Stimulated activated CD4-positive, alpha-beta T cell treated with anti-CD3 and anti-CD28 coated beads, Interleukin-1b, Interleukin-23, amount 100 ng/mL, for 1 hour (primary cell): ENCODE measurements at places on chromosomes 7 and 10.

DNA sequence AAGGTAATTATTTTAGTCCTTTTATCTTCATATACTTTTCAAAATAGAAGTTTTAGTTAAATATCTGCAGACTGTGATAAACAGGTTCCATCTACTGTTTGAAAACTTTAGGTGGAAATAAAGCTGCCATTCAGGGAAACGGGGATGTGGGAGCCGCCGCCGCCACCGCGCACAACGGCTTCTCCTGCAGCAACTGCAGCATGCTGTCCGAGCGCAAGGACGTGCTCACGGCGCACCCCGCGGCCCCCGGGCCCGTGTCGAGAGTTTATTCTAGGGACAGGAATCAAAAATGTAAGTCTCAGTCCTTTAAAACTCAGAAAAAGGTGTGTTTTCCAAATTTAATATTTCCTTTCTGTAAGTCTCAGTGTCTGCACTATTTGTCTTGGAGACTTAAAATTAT, 11.0 kb downstream of the SUN1 start:
- DNase-seq, result no peak

DNA sequence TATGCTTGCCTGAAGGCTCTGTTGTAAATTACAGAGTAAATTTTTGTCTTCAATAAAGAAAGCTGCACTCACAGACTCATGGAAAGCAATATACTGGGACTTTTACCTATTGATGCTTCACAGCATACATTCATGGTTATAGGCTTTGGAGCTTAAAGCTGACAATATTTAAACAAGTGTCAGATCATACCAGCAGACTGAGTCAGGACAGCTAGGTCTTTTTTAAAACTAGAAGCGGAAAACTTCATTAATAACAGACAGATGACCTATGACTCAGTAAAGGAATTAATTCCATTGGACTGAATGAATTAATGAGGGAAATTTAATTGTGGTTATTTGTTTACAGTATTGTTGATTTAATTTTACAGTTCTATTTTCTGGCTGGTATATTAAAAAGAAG, 165.8 kb upstream of the DGKB start:
- DNase-seq, result no peak

DNA sequence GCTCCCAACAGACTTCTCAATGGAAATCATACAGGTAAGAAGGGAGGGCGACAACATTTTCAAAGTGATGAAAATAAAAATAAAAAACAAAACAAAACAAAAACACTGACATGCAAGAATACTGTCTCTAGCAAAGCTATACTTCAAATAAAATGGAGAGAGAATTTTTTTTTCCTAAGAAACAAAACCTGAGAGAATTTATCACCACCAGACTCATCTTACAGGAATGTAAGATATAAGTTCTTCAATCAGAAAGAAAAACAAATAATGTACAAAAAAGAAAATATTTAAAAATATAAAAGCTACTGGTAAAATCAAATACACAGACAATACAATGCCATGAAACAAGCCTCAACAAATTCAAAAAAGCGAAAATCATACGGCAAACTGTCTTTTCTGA, 113.2 kb downstream of the NRBF2 start:
- no peak for DNase-seq

- no peak for DNase-seq
Measured at GRCh38 chr10:100146875-100147650, 38.8 kb downstream of the ERLIN1 start.

DNA sequence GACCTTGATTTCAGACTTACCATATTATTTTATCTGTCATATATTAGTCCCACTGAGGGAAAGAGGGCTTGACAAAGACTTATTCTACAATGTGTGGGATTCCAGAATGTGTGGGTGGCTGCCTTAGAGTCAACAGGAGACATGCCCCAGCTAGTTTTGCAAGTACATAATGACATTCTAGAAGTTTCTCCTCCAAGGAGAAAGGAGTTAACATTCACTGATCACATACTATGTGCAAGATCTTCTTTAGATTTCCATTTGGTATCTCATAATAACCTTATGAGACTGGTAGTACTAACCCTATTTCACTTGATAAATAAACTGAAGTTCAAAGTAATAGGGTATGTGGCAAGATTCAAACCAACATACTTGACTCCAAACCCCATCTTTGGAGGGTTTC, 25.2 kb downstream of the IRF5 start:
- no peak for DNase-seq

DNA sequence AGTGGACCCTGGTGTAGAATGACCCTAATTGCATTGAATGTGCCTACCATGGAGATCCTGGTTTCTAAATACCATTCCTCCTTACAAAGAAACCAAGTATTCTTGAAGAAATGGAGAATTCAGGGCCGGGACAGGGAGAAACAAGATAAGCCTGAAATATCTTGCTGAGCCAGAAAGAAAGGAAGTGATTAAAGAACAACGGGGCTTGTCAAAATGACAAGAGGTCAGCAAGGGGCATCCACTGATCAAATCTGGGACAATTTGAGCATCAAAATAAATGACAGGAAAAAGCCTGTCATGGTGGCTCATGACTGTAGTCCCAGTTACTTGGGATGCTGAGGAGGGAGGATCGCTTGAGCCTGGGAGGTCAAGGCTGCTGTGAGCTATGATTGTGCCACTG, 8.1 kb downstream of the ABHD11 start:
- no peak for DNase-seq

GRCh38 chr7:47654672-47655298, 72.9 kb upstream of the TNS3 start:
- DNase-seq, result no peak

DNA sequence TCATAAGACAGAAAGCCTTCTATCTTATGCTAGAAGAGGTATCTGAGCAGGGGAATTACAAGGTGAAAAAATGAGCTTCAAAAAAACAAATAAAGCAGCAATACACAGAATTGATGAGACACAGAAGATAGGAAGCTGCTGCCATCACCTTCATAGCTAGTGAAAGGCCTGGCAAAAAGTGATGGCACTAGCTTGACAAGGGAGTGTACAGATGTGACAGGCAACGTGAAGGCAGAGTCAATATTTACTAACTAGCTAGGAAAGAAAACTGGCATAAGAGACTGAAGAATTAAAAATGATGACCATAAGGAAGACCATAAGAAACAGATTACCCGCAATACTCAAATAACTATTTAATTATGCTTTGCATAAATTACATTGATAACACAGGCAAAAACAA, 9.4 kb downstream of the GPR22 start:
- DNase-seq, result no peak

DNA sequence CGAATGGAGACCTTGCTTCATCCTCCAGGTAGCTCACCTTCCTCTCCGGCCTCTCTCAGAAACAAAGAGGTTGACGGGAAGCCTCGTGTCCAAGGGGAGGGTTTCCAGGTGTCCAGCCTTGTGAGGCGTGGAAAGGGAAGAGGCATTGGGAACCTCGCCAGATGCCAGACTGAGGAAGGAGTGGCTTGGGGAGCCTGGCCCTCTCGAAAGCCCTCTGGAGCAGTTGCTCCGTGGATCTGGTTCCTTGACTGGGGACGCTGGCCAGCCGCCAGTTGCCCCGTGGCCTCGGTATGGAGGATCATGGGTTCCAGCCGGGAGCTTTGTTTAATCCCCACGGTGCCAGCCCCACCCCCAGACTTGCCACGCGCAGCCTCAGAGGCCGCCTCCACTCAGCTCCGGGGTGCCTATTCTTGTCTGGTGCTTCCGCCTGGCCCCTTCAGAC, 30.3 kb upstream of the SUN1 start:
- no peak for DNase-seq
